T-cell (primary cell): ENCODE measurements at places on chromosomes 13 and 19.
A peak's percentile ranks its signal among the peaks of the same experiment; 100 is the strongest.

- DNase-seq = no peak
Observed at GRCh38 chr13:100440751-100441425, 147.7 kb downstream of the GGACT start.

DNA sequence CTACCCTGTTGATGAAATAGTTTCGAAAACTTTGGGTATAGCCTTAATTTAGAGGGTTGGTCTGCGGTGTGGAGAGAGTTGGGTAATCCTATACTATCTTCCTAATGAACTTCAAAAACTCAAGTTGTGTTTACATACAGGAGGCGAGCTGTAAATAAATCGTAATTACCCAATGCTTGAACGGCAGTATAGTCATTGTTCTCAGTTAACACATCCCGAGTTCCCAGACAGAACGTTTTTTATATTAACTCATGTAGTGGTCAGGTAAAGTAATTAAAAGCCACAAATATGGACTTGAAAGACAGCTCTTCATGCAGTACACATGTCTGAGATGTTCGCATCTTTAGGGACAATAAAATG, 1.5 kb downstream of the PDS5B start:
- DNase-seq = no peak

- no peak for DNase-seq
Observed at GRCh38 chr13:80814541-80814940, 473.6 kb upstream of the SPRY2 start.

DNA sequence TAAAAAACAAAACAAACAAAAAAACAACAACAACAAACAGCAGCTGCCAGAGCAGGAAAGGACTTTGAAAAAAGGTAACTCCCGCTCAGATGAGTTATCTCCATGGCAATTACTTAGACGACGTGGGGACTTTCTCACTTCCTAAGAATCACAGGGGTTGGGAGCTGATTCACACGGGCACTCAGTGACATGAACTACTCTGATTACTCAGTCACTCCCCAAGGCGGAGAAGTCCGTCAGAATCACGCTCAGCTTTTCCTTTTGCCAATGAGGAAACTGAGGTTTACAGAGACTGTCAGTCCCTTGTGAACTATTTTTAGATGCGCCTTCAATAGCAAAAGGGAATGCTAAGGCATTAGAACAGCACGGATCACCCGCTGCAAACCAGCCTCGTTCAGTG, 32.3 kb upstream of the MATK start:
- no peak for DNase-seq

DNA sequence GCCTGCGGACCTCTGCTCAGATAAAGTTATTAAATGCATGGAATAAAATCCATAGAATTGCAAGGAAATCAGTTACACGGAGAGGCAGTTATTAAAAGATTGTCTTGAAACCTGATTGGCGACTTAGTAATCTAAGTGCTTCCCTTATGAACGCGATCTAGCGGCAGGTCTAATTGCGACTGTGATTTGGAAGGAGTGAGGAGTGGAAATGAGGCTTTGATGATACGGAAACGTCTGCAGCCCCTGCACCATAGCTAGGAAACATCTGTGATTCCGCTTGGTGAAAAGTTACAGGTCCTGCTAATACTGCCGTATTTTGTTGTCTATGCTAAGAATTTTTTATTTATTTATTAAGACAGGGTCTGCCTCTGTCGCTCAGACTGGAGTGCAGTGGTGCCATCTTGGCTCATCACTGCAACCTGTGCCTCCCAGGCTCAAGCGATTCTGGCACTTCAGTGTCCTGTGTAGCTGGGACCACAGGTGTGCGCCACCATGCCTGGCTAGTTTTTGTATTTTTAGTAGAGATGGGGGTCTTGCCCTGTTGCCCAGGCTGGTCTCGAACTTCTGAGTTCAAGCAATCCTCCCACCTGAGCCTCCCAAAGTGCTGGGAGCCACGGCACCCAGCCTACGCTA, 887 bp downstream of the NDUFS7 start:
- no peak for DNase-seq

GRCh38 chr19:8601796-8602195, 8.7 kb downstream of the ADAMTS10 start:
- DNase-seq = no peak

DNA sequence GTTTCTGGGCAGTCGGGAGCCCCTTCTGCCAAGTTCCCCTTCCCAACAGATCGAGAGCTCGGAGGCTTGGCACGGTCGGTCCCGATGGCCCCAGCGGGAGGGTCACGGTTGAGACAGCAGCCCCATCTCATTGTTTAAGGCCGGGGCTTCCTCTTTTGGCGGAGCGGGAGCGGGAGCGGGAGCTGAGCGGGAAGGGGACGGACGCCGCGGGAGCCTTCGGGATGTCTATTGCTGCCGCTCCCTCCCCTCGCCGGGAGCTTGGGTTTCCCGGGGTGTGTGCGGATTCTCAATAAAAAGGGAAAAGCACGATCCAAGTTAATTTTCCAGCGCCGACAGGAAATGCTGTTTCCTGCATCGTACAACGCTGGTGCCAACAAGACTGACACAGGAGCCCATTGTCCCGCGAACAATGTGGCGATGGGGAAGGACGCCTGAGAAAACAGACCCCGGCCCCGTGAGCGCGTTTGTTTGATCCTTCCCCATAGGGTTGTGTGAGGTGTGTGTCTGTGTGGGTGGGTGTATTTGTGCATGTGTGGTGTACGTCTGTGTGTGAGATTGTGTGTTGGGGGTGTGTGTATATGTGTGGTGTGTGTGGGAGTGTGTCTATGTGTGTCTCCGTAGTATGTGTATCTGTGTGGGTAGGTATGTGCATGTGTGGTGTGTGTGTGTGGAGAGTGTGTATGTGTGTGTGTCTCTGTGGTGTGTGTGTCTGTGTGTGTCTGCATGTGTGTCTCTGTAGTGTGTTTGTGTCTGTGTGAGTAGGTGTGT, 36.3 kb upstream of the FLT1 start:
- DNase-seq = no peak

- DNase-seq = no peak
Observed at GRCh38 chr13:104105418-104106355, 1039.5 kb upstream of the SLC10A2 start.

- DNase-seq = no peak
Observed at GRCh38 chr13:93740334-93740733, 513.7 kb downstream of the GPC6 start.

- no peak for DNase-seq
Observed at GRCh38 chr19:43983544-43983911, 460 bp upstream of the ZNF155 start.

DNA sequence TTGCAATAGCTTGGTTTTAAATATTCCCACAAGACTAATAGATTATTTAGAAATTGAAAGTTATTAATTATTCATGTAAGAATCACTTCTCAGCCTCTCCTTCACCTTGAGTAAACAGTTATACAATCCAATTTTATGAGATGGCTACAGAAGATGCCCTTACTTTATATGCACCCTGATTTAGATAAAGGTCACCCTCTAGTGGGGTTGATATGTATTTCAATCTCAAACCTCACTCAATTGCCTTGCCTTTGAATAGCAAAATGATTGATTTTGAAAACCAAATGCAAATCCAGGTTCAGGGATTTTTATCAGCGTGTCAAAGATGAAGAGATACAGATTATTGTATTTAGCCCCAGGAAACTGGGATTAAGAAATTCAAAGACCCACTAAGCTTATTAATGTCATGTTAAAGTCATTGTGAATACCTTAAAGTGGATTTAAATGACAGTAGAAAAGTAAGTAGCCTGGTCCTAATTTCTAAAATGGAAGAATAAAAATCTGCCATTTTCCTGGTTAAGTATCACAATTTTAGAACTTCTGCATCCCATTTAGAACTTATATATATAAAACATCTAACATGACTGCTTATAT, 305.1 kb downstream of the ITGBL1 start:
- DNase-seq = no peak

GRCh38 chr13:45180303-45180702, 20.5 kb downstream of the KCTD4 start:
- no peak for DNase-seq

GRCh38 chr19:5632657-5633056, 9.8 kb downstream of the SAFB start:
- no peak for DNase-seq

DNA sequence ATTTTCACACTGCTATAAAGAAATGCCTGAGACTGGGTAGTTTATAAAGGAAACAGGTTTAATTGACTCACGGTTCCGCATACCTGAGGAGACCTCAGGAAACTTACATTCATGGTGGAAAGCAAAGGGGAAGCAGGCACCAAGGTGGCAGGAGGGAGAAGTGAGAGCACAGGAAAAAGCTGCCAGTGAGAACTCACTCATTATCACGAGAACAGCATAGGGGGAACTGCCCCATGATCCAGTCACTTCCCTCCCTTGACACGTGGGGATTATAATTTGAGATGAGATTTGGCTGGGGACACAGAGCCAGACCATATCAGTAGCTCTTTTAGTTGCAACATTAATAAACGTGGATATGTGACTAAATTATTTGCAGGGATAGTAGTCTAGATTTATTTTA, 4.3 kb upstream of the KCTD4 start:
- DNase-seq = no peak

- DNase-seq = no peak
Observed at GRCh38 chr19:1009041-1009980, 9.1 kb downstream of the GRIN3B start.

- peak; percentile 50 for DNase-seq
Observed at GRCh38 chr19:35295792-35296462, 4.0 kb downstream of the MAG start.

DNA sequence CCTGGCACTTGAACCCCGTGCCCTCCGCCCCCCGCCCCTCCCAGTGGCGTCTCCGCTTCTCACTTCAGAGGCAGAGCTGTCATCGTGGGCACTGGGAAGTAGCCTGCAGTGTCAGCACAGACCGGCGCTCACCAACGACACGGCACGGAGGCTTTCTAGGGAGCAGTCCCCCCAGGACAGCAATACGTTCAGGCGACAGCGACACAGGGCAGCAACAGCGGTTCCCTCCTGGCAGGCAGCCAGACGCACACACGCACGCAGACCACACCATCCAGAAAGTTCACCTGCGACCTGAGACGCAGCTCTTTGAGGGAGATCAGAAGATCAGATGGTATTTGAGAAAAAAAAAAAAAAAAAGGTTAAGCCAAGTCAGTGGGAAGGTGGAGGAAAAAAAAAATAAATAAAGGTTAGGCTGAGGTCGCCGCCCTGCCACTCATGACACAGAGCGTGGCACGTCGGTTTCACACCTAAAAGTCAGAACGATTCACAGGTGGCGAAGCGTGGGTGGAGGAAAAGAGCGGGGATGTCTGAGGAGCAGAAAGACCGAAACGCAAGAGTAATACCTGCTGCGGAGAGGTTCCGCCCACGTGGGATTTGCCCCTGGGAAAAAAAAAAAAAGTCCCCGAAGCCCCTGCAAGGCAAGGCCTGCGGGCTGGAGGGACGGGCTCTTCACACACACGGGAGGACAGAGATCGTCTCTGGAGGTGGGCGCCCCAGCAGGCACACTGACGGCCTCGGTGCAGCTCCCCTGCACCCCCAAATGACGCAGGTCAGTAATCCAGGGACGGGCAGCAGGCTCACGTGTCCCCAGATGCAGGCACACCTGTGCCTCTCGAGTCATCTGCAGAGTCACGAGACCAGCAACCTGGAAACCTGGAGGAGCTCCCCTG, 94.5 kb downstream of the GNG7 start:
- peak; percentile 68 for DNase-seq

DNA sequence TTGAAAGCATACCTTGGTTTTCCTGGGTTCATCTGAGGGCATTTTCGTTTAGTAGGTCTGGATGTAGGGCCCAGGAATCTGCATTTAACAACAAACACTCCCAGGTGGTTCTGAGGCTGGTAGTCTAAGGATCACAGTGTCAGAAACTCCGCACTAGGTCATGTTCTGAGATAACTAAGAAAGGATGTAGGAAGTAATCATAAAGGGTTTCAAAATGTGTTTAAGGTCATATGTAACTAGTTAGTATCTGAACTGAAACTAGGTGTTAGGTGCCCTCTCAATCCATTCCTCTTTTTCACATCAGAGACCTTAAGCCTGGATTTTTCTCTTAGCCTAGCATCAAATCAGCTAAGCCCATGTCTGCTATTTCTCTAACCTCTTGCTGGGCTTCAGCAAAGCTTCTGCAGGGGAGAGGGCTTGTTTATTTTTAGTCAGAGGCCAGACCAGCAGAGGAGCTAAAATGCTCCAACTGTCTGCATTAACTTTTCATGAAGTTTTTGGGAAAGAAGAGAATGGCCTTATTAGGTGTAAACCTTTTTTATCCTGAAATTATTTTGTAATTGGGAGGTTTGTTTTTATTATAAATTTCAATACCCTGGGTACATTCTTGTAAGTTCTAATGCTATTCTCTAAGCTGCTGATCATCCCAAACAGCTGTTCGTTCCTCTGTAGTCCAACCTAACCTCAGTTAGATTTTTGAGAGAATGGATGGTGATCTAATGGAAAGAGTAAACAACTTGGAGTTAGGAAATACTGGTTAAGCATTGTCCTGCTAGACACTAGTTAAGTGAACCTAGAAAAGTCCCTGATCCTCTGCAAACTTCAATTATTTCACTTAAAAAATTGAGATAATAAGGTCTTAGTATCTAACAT, 262.8 kb upstream of the RFC3 start:
- DNase-seq = no peak

DNA sequence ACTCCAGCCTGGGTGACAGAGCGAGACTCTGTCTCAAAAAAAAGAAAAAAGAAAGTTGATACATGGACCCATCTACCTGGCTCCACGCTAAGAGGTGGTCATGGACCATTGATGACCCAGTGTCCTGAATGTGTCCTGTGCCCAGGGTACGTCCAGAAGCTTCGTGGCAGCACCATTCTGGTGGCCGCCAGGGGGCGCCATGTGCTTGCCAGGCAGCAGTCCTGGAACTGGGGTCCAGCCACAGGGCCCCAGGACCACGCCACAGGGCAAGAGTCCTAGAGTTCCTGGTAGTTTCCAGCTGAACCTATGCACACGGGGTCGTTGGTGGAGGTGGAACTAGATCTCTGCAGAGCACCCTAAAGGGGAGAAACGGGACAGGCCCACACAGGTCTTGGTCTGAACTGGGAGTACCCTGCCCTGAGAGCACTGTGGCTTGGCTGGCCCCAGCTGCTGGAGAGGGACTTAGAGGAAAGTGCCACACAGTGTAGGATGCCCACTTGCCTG, 19.9 kb upstream of the FBXO27 start:
- DNase-seq = peak; percentile 46

- no peak for DNase-seq
Observed at GRCh38 chr13:22049384-22049783, 378.5 kb downstream of the FGF9 start.

- DNase-seq = no peak
Observed at GRCh38 chr13:32960626-32961025, 55.6 kb upstream of the KL start.

- DNase-seq = no peak
Observed at GRCh38 chr19:54164369-54165068, 5.0 kb upstream of the LENG1 start.

DNA sequence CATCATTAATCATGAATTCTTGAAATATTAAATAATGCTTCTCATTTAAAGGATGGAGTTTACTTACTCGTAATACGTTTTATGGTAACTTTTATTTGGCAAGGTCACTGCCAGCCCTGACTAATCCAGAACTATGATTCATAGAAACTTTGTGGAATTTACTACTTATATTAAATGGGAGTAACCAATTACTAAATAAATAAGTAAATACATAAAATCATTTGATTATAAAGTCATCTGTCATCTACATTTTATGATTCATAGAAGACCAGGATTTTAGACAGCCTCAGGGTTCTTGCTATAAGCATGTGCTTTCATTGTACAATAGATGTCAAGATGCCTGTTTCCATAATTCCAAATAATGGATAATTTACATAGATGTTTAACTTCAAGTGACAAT, 611.1 kb downstream of the TBC1D4 start:
- no peak for DNase-seq
